ENCODE measurements at places on chromosomes 6 and 20. TPM values are rescaled to one million over a fixed set of nuclear protein-coding genes. Genes with fewer than 3 reads are reported as not detected.

The TOX2 gene
- not detected for total RNA-seq

- no peak for DNase-seq
Observed at GRCh38 chr6:71298459-71298858, 9.8 kb downstream of the OGFRL1 start.

The ECT2L gene
- not detected for total RNA-seq

GRCh38 chr6:134114489-134114888, 62.1 kb upstream of the SLC2A12 start:
- no peak for DNase-seq

- DNase-seq: no peak
Observed at GRCh38 chr20:8320306-8320705, 188.2 kb downstream of the PLCB1 start.
